ENCODE measurements at places on chromosomes 2 and 18.

DNA sequence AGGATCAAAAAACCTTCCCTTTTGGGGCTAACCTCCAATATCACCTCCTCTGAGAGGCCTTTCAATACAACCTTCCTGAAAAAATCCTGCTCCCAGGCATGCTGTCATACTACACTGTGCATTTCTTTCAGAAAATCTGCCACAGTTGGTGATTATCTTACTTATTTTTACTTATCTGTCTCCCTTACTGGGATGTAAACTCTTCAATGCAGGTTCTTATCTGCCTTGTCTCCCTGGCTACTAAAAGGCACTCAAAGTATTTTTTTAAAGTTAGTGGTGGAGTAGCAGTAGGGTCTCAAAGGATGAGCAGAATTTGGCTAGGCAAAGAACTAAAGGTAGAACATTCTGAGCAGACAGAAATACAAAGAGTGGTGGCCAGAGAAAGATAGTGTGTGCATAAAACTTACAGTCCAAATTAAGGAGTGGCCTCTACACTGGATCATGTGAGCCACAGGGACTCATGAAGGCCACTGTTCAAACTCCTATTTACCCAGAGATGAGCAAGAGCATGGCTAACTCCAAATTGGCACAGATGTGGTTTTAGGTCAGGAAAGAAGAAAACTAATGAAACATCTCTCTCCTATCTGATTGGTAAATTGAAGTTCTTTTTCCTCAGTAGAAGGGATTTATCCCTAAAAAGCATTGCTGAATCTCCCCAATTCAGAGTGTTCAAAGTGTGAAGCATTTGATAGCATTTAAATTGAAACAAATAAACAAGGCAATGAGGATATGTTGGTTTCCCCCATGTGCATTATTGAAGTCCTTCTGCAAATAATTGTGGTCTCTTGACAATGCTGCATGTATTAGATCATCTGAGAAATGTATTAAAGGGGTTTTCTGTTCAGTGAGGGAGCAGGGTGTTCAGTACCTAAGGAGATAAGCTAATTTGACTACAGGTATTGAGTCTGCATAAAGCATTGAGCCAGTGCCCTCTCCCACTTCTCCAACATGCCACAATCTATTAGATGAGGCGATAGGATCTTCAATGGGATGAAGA, 285.5 kb downstream of the MREG start:
- DNase-seq = no peak

DNA sequence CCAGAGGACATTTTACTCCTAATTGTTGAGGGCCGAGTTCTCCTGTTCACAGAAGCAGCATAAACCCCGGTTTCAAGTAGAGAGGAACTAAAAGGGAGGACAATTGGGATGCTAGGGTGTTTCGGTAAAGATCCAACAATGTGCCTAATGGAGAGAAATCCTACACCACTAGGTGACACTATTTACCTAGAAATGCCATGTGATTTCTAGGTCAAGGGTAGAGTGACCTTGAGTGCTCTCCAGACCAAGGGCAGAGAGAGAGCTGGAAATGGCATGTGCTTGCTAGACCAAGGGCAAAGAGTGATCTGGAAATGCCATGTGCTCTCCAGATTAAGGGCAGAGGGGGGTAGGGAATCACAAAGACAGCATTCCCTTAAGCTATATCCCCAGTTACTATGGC, 472.0 kb downstream of the DCDC2C start:
- no peak for DNase-seq

DNA sequence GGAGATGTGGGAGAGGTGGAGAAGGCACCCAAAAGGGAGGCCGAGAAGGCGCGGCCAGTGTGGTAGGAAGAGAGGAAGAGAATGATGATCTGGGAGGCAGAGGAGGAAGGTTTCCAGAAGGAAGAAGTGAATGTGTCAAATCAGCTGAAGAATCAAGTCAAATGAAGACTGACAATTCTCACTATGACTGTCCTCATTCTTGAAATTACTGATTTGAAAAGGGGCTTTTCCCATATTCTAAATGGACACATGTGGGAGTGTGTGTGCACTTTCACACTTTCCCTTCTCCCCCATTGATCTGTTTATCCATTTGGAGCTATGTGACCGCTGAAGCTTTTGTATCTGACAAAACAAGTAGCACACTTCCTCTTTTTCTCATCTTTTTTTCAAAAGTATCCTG, 6.1 kb downstream of the AFF3 start:
- no peak for DNase-seq

DNA sequence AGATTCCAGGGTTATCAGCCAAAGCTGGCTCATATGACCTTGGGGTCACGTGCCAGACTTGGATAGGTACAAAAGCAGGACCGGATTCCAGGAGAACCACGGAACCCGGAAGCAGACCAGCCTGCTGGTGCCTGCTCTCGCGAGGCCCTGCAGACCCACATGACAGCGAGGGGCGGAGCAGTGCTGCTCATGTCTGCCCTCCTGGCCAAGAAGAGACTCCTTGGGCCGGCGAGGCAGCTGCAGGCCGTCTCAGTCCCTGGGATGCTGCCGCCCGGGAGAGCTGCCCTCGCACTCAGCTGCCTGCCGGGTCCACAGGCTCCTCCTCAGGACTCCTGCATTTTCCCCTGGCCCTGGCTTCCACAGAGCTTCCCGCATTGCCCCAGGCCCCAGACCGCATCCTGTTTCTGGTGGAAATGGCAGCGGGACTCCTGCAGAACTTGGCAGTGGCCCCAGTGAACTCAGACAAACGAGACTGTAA, 739.5 kb downstream of the SOCS6 start:
- no peak for DNase-seq

GRCh38 chr2:27123302-27124150, at the start of gene ABHD1:
TSS of gene ABHD1 (plus strand) at chr2:27123815. CDS start at chr2:27123949, 134 bp downstream.
- no peak for DNase-seq

DNA sequence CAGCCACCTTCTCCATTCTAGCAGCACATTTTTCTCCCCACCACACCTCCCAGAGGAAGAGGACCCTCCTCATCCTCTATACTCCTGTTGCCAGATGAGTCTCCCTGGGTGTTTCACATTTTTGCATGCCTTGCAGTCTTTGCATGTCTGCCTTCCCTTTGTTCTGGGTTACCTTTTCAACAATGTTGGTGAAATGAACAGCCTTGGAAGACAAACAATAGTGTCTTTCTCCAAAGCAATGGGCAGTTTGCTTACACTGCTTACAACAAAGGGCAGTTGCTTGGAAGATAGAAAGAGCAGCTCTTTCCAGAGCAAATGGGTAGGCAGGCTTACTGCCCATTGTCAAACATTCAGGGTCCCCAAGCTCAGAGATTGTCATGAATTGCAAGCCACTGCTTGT, 14.5 kb upstream of the SEH1L start:
- DNase-seq = no peak

DNA sequence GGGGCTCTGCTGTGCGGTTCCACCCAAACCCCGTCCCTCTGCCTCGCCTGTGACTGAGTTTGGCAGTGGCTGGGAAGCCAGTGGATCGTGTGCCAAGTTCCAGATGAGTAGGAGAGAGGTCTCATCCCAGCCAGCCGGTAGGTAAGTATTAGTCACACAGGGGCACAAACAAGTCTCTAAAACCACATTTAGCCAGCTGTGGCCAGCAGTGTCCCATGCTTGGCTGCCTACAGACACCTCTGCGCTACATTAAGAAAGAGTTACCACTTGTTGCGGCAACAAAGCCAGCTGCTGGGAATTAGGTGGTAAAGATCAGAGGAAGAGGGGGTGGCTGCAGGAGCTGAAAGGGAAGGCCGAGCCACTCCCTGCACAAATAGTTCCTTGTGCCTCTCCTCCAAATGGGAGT, 81.2 kb downstream of the GATA6 start:
- no peak for DNase-seq

DNA sequence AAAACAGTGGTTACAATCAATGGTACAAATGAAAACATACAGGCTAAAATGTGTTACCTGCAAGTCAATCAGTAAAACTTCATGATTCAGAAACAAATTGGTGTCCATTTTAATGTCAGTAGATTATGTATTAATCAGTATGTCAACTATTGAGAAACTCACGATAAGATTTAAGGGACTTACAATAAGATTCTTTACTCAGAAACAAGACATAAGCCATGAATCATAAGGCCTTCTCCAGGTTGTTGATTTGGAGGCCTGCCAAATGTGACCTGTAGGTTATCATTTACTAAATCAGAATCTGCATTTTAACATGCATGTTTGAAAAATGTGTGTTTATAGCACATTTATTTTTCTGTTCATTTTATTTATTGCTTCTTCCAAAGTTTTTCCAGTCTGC, 623.1 kb downstream of the CCDC85A start:
- no peak for DNase-seq

- DNase-seq = no peak
Observed at GRCh38 chr2:25912851-25913695, 34.8 kb upstream of the ASXL2 start.

DNA sequence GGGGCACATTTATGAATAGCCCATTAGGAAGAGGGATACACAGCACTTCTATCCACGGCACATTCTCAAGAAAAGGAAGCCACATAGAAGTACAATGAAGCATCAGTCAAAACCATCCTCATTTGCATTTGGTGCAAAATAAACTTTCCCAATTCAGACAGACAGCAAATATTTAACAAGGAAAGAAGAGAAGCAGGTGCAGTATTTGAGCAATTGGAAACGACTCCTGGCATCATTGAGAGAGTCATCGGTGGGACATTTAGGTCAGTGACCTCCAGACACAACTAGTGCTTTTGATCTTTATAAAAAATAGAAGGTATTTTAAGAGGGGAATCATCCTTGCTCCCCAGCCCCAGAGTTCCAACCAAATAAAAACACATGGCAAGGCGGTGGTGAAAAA, 118.0 kb downstream of the MREG start:
- no peak for DNase-seq

DNA sequence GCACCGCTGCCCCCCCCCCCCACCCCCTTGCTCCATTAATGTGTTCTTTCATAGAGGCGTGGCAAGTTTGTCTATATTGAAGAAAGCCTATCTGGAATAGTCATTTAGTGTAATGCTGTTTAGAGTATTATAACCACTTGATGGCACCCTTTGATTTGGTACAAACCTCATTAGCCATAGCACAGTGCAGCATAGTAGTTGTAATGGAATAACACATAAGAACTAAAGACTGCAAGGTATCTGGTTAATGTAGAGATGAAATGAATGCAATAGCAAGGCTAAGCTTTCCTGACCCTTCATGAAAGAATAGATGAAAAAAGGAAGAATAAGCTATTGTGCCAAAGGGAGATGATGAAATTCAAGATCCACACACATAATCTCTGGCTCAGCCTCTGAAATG, 81.9 kb downstream of the EHBP1 start:
- DNase-seq = no peak

- DNase-seq = no peak
Observed at GRCh38 chr2:74564222-74564621, 9.7 kb downstream of the DOK1 start.

DNA sequence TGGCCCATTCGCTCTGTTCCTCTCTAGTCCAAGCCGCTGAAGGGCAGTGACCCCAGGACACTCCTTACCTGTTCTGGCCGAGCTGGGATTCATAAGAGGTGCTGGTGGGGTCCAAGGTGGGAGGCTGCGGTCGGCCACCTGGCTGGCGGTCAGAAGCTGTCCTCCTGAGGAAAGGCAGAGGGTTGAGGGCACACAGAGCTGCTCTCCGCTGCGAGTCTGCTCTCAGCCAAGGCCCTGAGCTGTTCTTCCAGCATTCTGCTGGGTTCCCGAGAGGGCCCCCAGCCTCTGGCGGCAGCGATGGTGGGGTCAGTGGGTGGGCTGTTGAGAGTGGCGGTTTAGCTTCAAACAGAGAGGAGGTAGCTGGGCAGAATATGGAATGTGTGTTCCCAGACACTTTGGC, 3.8 kb downstream of the PCARE start:
- no peak for DNase-seq

GRCh38 chr2:189446780-189447179, 5.5 kb downstream of the WDR75 start:
- DNase-seq = no peak

- DNase-seq = no peak
Observed at GRCh38 chr18:23565916-23566547, 20.3 kb downstream of the NPC1 start.

GRCh38 chr2:22885245-22885644, 499.7 kb upstream of the KLHL29 start:
- no peak for DNase-seq

DNA sequence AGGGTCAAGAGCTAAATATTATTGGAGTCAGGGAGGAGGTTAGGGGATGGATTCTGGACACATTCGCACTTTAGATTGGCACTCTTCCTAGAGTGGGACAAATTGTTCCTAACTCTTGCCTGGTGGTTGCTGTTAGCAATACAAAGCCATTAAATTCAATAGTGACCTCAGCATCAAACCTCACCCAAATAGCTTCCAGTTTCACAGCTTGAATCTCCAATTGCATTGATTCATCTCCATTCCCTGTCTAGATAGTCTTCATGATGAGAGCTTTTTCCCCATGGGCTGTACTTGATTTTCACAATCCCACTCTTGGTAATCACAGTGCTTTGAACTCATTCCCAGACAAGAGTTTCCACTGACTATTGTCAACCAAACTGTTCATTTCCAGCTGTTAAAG, 585.9 kb upstream of the SYT4 start:
- peak; percentile 93 for DNase-seq

DNA sequence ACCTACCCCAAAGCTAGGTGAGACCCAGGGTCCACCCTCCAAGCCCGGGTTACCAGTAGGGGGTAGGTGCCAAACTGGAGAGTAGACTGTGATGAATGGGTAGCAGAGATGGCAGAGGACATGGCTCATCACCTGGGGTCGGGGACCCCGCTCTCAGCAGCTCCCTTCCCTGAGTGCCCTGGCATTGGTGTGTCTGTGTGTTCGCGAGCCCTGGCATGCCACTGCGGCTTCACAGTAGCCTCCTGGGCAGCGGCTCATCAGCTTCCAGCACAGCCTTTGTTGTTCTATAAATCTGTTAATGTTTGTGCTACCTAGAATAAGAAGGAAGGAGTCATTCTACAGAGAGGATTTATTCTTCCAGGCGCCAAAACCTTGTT, 62.6 kb upstream of the ALPP start:
- DNase-seq = no peak

- DNase-seq = no peak
Observed at GRCh38 chr18:79941473-79942119, 9.9 kb downstream of the SLC66A2 start.

DNA sequence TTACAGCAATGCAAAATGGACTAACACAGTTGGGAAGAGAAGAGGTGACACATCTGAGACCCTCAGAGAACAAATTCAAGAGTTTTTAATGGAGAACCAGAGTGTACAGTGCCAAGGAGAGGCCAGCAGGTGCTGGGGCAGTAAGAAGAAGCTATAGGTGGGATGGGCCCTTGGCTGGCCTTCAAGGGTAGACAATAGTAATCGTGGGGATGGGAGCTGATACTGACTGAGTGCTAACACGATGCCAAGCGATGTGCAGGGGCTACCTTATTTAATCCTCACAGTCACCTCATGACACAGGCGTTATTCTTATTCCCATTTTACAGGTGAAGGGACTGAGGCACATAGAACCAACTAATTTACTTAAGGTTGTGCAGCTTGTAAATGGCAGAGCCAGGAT, 131.9 kb upstream of the ID2 start:
- no peak for DNase-seq

GRCh38 chr18:54162431-54162830, 62.0 kb downstream of the MBD2 start:
- no peak for DNase-seq
